ENCODE measurements at places on chromosomes 5 and 9.
A peak's percentile ranks its signal among the peaks of the same experiment; 100 is the strongest.

DNA sequence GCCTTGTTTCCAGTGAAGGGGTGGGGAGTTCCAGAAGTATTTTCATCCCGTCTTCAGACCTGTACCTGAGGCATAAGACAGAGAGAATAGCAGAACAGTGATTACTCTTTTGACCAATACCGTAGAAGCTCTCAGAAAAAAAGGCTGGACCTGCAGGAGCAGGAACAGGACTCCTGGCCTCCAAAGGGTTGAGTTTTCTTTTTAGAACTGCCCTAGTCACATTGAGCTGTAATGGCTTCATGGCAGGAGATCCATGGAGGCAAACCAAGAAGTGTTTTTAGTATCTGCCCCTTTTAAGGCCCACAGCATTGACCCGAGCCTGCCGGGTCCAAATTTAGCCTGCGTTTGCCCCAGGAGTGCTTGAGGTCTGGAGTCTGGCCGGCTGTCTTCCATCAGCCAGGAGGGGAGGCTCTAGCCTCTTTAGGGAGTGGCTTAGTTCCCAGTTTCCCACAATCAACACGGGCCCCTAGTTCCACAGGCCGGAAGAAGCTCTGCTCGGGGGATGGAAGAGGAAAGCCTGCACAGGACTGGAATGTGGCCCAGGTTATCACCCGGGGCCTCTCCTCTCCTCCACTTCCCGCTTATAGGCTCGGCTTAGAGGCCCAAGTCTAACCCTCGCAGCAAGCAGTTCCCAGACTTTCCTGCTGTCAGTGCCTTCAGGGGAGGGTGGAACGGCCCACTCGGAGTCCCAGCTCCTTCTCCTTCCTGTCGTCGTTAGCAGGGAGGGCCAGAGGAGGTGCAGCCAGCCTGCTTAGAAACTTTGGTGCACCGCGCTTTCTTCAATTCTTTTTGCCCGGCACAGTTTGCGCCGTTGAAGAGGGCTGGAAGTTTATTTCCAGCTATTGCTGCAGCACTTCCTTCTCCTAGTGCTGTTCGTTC, 80.7 kb downstream of the C9orf152 start:
- no peak for DNase-seq

- DNase-seq, result no peak
Observed at GRCh38 chr5:61332851-61333320, 828 bp downstream of the ZSWIM6 start.

- no peak for DNase-seq
Observed at GRCh38 chr9:100011062-100011681, 87.6 kb downstream of the ERP44 start.

DNA sequence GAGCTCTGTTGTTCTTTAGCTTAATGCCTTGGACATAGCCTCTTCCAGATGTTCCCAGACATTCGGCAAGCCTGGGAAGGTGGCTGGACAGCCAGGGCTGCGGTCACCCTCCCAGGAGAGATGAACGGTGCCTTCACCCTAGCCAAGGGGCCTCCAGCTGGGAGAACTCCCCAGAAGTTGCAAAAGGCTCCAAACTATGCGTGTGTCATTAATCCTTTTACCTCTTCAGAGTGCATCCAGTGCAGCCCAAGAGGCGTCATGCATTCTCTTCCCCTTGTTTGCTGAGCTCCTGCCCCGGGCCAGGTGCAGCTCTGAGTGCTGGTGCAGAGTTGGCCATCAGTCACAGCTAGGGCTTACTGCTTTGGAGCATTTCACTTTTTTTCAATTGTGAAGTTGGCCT, 22.8 kb downstream of the HMCN2 start:
- DNase-seq, result no peak

DNA sequence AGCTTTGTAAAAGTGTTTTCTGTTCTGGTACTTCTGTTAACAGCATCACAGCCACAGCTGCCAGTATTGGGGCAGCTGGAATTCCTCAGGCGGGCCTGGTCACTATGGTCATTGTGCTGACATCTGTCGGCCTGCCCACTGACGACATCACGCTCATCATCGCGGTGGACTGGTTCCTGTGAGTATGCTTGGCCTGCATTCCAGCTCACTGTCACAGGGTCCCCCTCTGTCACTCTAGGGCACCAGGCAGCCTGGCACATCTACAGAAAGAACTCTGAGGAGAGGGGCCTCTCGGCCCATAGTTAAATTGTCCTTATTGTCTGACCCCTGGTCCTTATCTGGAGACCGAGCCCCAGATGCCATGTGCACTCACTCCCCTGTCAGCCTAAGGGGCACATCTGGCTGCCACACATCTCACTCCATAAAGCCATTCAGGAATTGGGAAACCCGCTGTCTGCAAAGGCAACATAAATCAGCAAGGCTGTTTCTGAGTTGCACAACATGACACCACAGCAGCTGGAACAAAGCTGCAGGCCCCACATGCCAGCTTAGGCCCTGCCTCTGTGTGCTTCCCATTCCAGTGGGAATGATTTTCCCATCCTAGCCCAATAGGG, 77.5 kb downstream of the SLC1A3 start:
- DNase-seq, result no peak

- DNase-seq, result no peak
Observed at GRCh38 chr9:714675-715074, 126.8 kb upstream of the DMRT1 start.

DNA sequence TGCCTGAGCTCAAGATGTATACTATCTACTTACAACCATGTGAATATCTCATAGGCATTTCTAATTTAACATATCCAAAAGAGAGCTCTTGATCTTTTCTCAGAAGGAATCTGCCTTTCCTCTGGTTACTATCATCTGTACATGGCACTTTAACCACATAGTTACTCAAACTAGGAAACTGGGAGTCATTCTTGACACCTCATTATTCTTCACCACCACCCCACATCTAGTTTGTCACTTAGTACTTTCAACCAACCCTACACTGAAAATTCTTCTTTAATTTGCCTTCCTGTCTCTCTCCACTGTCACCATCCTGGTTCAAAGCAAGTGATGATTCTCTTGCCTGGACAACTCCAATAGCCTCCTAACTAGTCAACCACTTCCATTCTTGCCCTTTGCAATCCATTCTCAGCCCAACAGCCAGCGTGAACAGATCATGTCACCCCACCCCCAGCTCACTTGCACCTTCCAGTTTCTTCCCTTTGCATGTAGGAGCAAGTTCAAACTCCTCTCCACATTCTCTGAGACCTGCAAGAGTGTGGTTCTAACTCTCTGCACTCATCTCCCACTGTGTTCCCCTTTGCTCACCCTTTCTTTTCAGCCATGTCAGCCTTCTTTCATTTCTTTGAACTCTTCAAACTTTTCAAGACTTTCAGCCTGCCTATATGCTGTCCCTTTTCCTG, 17.3 kb upstream of the SMAD5 start:
- DNase-seq, result no peak

GRCh38 chr5:149172709-149173505, 31.6 kb downstream of the ABLIM3 start:
- DNase-seq, result no peak

DNA sequence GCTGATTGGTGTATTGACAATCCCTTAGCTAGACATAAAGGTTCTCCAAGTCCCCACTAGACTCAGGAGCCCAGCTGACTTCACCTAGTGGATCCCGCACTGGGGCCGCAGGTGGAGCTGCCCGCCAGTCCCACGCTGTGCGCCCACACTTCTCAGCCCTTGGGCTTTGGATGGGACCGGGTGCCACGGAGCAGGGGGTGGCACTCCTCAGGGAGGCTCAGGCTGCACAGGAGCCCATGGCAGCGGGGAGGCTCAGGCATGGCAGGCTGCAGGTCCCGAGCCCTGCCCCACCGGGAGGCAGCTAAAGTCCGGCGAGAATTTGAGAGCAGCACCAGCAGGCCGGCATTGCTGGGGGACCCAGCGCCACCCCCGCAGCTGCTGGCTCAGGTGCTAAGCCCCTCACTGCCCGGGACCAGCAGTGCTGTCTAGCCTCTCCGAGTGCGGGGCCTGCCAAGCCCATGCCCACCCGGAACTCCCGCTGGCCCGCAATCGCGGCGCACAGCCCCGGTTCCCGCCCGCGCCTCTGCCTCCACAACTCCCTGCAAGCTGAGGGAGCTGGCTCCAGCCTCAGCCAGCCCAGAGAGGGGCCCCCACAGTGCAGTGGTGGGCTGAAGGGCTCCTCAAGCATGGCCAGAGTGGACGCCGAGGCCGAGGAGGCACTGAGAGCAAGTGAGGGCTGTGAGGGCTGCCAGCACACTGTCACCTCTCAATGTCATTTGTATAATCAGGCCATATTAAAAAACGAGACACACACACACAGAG, 437.2 kb downstream of the CSNK1G3 start:
- no peak for DNase-seq

- no peak for DNase-seq
Observed at GRCh38 chr5:111229871-111230810, 6.0 kb downstream of the CAMK4 start.

- no peak for DNase-seq
Observed at GRCh38 chr5:16483361-16483760, 17.8 kb upstream of the ZNF622 start.

DNA sequence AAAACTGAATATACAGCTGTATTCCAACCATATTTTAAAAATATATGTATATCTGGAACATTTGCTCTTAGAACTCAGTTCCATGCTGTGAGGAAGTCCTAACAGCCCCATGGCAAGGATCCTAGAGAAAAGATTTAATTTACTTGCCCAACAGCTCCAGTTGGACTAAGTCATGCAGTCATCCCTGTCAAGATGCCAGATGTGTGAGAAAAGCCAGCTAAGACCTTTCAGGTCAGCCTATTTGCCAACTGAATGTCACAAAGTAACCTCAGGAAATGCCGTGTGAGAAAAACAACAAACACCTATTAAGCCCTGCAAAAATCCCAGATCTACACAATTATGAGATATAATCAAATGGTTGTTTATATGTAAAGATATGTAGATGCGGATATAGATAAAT, 416.3 kb downstream of the NR2F1-AS1 start:
- no peak for DNase-seq

DNA sequence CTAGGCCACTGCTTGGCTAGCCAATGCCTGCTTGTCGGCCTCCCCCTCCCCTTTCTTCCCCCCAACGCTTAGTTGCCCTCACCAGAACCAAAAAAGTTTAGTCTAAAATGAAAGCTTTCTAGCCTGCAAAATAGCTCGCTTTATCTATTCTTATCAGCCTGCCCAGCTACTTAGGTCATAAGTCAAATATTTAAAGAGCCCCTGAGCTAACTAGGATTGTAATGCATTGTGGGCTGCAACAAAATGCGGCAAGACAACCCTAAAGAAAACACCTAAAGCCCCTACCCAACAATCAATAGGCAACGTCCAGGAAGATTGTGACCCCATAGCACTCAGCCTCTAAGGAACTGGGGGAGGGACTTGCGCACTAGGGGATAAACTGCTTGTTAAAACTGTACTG, 38.6 kb upstream of the PCSK5 start:
- DNase-seq, result no peak

DNA sequence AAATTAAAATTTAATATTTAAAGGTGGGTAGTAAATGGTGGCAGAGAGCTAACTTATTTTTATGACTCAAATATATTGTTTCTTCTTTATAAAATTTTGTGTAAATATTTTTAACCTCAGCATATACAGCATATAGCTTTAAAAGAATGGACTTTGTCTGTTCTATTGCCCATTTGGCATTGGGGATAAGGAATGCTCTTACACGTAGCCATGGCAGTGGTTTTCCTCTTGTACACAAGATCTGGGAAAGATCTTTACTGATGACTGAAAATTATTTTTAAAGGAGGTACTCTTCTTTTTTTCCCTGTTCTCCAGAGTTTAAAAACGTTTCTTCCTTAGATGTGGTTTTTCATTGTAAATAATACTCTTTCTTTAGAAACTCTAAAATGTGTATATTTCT, 75.0 kb downstream of the PBX3 start:
- DNase-seq, result no peak

GRCh38 chr5:35246900-35247647, 16.8 kb upstream of the PRLR start:
- DNase-seq, result no peak

GRCh38 chr9:35646533-35647265, 4.0 kb downstream of the SIT1 start:
- peak; percentile 87 for DNase-seq

- no peak for DNase-seq
Observed at GRCh38 chr9:72864327-72864726, 88.5 kb downstream of the ALDH1A1 start.

GRCh38 chr9:134549336-134549735, 92.3 kb upstream of the COL5A1 start:
- DNase-seq, result no peak

- no peak for DNase-seq
Observed at GRCh38 chr9:1366276-1366675, 316.1 kb downstream of the DMRT2 start.

GRCh38 chr5:93305984-93306383, 275.0 kb downstream of the NR2F1-AS1 start:
- DNase-seq, result no peak

- no peak for DNase-seq
Observed at GRCh38 chr5:169626779-169627178, 10.3 kb upstream of the DOCK2 start.

GRCh38 chr5:79802406-79802805, 112.8 kb downstream of the CMYA5 start:
- no peak for DNase-seq

DNA sequence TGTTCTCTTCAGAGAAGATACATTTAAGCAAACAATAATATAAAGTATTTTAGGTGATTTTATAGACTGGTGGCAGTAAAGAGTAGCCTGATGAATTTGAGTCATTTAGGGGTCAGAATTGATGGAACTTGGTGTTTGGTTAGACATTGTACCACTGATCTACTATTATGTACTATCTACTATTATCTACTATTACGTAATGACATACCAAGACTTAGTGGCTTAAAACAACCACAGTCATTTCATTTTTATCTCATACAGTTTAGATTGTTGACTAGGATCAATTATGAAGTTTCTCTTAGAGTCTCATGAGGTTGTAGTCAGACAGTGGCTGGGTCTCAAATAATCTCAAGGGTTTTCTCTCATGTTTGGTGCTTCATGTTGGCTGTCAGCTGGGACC, 54.0 kb downstream of the PPIP5K2 start:
- no peak for DNase-seq

DNA sequence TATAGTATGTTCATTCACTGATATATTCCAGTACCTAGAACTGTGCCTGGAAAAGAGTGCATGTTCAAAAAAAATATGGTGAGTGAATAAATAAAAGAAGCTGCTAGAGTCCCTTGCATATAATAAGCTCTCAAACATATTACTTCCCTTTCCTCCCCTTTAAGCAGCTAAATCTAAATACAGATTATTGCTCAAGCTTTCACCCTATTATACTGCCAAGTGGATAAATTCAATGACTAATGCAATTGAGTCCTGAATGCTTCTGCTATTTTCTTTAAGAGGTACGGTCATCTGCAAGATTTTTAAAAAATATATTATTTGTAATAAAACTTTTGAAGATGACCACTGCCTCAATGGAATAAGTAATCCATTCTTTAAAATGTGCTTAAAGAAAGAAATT, 248.4 kb downstream of the PLK2 start:
- no peak for DNase-seq

- no peak for DNase-seq
Observed at GRCh38 chr9:643966-644365, 197.5 kb upstream of the DMRT1 start.

- no peak for DNase-seq
Observed at GRCh38 chr9:86921151-86921923, 26.0 kb downstream of the GAS1 start.

GRCh38 chr5:38707352-38708210, 138.2 kb upstream of the OSMR start:
- no peak for DNase-seq

Measured in activated CD4-positive, alpha-beta T cell treated with anti-CD3 and anti-CD28 coated beads, Interleukin-2, amount 50 U/mL, for 24 hours (primary cell).